ENCODE measurements at places on chromosomes 6 and 20. TPM values are rescaled to one million over a fixed set of nuclear protein-coding genes. Genes with fewer than 3 reads are reported as not detected.

DNA sequence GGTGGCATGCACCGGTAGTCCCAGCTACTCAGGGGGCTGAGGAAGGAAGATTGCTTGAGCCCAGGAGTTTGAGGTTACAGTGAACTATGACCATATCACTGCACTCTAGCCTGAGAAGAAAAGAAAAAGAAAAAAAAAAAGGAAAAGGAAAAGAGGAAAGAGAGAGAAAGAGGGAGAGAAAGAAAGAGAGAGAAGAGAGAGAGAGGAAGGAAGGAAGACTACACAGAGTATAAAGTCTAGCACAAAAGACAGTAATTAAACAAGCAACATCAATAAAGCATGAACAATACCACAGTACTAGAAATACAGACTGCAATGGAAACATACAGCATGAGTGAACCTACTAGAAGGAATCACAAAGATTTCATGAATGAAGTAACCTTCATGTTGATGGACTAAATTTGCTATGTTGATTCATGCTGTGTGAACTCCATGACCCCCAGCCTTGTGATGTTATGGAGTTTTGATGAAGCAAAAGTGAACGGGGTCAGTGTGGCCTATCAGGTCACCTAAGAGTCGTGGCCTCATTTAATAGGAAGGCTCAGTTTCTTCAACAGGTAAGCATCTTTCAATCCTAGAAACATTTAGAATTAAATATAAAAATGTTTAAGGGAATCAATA is 57.6 kb downstream of the NUDT3 start:
- DNase-seq = no peak

- no peak for DNase-seq
Observed at GRCh38 chr20:15449061-15449460, 1111.6 kb upstream of the FLRT3 start.

DNA sequence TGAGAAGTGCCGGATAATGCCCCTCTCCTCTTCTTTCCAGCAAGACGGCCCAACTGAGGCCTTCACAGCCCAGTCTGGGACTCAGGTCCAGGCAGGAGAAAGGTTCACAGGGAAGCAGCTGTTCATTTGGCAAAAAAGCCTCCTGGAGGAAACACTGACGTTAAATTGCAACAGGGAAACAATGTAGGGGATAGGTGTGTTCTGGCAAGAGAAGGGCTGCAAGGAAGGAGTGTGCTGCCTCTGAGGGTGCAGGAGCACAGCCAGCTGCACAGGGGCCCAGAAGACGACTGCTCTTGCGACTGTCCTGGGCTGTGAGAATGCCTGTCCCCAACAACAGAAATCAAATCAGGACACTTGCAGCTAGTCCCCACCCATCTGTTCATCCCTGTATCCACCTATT is 70.6 kb upstream of the PMEPA1 start:
- no peak for DNase-seq

The C6orf141 gene
- 0.28 TPM for polyA plus RNA-seq

Data from heart left ventricle (tissue), 16 donors.